ENCODE measurements at places on chromosomes 1 and 21.

DNA sequence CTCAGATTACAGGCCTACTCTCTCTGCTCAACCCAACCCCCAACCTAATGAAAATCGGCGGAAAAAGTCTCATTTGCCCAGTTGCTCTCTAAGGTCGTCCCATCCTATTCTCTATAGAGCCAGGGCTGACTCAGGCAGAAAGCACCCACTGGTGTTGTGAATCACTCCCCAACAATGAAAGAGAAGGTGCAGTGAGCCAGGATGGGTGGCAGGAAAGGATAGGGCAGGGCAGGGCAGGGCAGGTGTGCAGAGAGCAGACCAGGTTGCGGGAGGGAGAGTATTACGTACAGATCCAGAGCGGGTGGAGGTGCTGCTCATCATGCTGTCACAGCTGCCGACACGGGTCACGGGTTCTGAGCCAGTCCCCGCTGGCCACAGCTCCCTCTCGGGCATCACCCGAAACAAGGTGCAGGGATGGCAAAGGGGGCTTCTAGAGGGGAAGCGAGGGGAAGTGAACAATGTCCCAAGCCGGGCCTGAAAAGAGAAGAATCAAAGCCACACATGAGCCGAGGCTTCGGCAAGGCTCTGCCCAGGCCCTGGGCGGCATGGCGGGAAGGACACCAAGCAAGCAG, 5.3 kb downstream of the C1orf116 start:
- no peak for DNase-seq

DNA sequence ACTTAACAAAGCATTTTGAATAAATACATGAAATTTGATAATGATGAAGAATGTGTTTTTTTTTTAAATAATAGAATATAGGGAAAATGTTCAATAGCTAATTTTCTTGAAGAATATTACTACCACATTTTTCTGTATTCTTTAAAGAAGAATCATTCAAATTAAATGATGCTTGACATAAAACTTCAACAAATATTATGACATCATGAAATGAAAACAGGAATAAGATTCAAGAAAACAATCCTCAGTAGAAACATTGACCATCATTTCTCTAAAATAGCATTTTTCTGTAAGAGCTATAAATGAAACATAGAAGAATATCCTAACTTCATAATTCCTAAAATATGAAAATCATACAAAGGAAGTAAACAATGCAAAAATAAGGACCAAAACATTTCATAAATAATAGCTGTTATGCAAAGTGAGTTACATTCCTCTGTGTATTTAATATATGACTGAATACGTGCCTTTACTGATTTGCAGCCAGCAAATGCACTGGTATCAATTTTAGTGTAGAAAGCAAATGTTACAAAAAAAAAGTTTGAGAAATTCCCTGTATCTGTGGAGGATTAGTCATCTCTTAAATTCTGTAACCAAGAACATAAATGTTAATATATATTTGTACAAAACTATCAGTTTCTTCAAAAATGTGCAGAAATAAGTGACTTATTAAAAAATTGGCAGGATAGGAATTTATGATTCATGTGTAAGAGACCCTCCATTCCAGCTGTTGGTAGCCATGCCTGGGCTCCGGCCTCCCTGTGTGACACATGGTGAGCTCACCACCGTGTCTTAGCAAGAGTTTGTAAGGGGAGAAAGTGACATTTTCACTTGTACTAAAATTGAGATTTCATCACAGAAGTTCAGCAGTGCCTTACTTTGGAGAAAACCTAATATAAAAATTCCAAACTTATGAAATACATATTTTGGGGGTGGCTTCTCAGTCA, 15.0 kb upstream of the PTPN14 start:
- no peak for DNase-seq

- no peak for DNase-seq
These were observed 48.0 kb downstream of the ABCA4 start for GRCh38 chr1:94072840-94073522.

DNA sequence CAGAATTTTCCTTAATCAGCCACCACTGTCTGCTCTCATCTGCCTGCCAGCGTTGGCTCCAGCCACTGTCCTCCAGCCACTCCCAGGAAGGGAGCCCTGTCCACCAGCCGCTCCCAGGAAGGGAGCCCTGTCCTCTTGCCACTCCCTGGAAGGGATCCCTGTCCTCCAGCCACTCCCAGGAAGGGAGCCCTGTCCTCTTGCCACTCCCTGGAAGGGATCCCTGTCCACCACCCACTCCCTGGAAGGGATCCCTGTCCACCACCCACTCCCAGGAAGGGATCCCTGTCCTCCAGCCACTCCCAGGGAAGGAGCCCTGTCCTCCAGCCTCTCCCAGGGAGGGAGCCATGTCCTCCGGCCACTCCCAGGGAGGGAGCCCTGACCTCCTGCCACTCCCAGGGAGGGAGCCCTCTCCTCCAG, 726.5 kb downstream of the PTPRU start:
- no peak for DNase-seq

- DNase-seq = no peak
These were observed 12.0 kb downstream of the DENND1B start for GRCh38 chr1:197763307-197763706.

- DNase-seq = no peak
These were observed 248.4 kb downstream of the DENND1B start for GRCh38 chr1:197526736-197527371.

DNA sequence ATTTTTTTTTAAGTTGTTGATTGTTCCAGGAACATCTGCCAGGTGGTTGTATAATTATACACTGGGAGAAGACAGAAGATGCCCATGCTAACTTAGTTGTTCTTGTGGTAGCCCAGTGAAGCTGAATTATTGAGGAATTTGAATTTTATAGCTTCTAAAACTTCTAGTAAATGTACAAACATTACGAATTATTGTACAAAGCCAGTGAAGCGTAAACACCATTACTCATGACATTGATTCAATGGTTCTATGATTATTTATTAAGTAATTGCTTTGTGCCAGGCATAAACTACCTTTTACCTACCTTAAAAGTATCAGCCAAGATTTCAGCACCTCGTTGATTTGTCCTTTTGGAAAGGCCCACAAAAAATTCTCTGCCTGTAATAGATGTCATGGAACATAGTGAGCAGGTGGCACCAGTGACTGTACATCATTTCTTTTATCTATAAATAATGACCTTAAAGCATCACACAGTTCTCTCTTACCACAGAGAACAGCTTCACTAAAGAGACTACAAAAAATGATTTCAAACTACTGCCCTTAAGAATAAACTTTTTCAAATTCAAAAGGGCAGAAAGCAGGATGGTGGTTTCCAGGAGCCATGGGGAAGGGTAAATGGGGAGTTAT, 74.9 kb upstream of the BCL10 start:
- no peak for DNase-seq

DNA sequence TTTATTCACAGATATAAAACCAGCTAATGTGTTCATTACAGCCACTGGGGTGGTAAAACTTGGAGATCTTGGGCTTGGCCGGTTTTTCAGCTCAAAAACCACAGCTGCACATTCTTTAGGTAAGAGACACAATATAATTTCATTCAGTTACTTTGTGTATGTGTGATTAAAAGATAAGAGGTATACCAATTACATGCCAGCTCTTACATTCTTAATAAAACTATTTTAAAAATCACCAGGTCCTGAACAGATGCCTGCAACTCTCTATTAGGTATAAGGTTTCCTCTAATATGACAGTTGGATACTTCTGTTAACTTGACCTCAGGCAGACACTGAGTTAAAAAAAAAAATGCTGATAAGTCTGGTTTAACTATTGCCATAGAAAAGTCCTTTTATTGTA, 122.1 kb downstream of the NEK7 start:
- no peak for DNase-seq

DNA sequence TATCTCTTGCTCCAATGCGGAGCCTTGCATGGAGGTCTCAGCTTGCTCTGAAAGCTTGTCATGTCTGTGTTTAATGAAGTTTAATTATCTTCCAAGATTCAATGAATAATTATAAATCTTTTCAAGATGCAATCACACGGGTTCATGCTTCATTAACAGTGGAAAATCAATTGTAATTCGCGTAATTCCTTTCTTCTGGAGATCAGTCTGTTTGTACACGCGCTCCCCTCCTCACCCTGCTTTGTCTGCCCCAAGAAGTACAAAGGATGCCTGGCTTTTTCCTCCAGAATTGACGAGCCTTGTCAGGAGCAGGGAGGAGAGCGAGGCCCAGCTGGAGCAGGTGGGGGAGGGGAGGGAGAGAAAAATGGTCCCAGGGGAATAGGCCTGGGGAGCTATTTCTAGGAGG, 65.0 kb upstream of the DISP3 start:
- no peak for DNase-seq

GRCh38 chr1:240415532-240415931, 196.4 kb downstream of the GREM2 start:
- no peak for DNase-seq

- DNase-seq = no peak
These were observed 5.6 kb downstream of the SLC5A9 start for GRCh38 chr1:48228156-48228555.

GRCh38 chr1:59046730-59047157, 250.2 kb upstream of the FGGY start:
- peak; percentile 40 for DNase-seq

- DNase-seq = no peak
These were observed 85.0 kb downstream of the MRPL37 start for GRCh38 chr1:54284781-54285529.

- no peak for DNase-seq
These were observed 201.0 kb downstream of the PBX1 start for GRCh38 chr1:164759979-164760469.

DNA sequence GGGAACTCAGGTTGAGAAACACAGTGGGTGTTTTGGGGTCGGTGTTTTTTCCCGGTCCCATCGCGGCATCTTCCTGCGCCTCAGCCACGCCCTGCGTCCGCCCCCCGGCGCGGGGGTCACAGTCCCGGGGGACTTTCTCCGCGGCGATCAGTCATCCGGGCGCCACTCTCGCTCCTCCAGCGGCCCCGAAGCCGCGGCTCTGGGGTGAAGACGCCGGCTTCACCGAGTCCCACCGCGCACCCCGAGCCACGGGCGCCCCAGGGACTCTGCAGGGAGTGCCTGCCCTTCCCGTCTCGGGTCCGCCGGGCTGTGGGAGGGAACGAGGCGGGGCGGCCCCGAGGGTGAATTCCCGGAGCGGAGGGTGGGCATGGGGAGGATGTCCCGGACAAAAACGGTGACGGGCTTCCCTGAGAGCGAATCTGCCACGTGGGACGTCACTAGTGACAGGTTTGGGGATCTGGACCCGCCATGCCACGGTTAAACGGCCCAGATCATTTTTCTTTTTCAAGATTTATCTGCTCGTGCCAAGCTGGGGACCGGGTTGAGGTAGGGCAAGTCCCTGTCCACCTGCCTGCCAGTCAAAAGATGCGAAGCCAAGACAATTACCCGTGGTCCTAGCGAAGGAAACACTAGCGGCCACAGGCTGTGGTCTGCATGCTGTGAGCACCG, 717 bp upstream of the BATF3 start:
- peak; percentile 41 for DNase-seq

GRCh38 chr1:198463709-198464108, 76.8 kb downstream of the ATP6V1G3 start:
- no peak for DNase-seq

Measured in effector memory CD8-positive, alpha-beta T cell (primary cell).